NCI-H1694 treated with DMSO at 0.1 percent for 48 hours (cell line): ENCODE measurements at places on chromosomes 5 and 9.

- DNase-seq: no peak
These were observed 14.2 kb downstream of the EEIG1 start for GRCh38 chr9:127966416-127967150.

GRCh38 chr5:96755851-96756250 is 51.9 kb downstream of the ERAP1 start:
- DNase-seq: no peak

DNA sequence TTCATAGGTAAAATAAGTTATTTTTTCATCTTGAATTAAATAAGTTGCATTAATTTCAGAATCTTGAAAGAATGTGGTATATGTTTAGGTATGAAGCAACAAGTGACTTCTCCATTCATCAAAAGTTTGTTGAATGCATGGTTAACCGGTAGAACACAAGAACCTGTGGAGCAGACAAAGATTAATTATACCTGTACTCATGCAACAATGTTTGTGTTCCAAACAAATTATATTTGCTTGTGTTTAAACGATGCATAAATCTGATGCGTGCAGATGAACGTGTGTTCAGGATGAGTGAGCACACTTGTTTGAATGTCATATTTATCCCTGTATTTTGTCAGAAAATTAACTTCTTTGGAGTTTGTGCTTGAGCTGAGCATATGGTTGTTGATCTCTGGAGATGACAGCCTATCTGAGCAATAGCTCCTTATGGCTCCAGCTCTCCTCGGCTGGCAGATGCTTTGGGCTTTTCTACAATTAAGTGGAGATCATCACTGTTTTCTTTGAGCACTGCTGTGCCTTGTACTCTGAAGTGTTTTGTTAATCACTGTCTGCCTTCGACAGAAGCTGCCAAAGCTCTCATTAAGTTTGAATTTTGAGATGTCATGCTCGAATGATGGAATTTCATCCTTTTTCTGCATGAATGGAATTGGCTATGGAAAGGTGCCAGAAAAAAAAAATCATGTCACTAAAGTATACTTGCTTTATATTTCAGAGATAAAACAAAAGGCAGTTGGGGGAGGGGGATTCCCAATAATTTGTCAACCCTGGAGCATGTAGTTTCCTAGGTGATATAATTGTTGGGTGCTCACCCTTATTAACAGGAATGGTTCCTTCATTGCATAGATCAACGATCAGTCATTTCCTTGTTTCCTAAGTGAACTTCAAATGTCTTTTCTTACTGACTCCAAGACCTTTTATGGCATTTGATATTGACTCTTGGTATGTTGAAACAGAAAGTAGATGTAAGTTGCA is 502.5 kb upstream of the ARRDC3 start:
- DNase-seq: peak; percentile 79

DNA sequence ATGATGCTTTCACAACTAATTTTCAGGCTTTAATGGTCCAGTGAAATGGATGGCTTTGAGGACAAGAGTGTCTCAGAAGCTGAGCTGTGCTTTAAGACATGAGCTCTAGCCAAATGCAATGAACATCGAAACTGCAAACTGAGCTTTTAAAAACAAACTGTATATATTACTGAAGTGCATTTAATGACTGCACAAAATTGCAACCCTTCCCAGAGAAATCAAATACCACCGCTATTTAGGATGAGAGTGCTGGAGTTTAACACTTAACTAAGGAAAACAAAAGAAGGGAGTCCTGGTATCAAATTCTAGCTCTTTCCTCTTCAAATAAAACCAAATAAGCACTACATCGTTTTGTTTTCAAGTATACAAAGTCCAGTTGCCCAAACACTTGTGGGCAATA is 163.9 kb downstream of the SLF1 start:
- DNase-seq: no peak

DNA sequence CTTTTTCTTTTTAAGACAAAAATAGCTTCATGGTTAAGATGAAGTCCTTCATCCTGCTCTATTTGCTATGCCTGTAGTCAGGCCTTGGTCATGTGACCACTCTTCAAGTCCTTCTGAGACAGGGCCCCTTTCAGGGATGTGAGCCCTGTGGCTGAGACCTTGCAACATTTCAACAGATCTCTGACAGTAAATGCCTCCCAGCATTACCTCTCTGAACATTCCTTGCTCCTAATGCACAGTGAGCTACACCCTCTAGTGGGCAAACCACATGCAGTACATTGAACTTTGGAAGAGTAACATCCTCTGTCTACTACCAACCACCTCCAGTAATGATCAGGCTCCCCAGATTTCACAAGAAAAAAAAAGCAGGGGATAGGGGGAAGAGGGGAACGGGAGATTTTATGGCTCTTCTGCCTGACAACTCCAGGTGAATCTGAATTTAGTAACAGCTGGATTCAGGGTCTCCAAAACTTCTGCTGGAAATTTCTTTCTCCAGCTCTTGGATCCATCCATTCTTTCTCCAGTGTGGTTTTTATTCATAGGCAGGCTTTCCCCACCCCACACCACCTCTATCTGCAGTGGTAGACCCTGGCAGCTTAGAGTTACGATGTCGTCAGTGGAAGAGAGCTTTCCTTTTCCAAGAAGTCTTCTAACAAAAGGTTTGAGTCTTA is 8.9 kb upstream of the FBXO38 start:
- DNase-seq: peak; percentile 50

DNA sequence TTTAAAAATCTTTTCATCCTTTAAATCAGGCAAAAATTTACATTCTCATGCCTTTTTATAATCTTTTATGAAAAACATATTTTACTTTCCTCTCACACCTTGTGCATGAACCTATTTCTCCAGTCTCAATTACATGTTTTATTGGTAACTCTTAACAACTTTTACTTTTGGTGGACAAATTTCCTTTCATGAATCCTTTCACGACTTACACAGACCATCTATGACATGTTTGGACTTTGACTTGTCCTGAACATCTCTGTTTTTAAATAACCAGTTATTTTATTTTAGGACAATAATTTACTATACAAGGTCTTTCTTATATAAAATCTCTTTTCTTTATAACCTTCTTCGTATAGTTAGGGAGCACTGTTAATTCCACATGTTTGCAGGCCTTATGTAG is 26.5 kb upstream of the MTMR12 start:
- no peak for DNase-seq

GRCh38 chr5:55232271-55232984 is 980 bp downstream of the CCNO start:
- DNase-seq: no peak

DNA sequence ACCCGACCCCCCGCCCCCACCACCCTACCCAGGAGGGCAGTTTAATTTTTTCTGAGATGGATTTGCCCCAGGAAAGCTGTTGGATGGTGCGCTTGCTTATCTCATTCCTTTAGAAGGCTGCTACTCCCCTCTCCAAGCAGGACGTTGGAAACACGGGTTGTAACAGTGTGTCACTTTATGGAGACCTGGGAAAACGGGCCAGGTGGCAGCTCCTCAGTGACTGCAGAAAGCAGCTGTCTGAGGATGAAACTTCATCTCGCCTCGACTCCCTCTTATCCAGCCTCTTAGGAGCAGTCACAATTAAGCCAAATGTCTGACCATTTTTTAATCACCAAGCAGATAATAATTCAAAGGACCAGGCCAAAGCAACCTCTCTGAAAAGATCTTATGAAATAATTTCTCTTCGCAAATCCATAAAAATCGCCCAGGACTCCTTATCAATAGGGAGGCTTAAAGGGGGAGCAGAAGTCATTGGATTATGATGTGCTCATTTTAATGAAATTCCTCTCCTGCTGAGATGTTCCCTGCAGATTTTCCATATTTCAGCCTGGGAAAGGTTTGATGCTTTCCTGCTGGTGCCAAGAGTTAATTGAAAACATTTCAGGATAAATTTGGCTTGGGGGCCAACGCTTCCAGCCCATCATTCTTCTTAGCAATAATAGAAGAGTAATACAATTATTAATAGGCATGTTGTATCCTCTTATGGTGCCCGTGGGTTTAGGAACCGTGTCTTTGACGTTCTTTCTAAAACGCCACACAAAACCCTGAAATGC is 26.0 kb downstream of the GAS1 start:
- no peak for DNase-seq

DNA sequence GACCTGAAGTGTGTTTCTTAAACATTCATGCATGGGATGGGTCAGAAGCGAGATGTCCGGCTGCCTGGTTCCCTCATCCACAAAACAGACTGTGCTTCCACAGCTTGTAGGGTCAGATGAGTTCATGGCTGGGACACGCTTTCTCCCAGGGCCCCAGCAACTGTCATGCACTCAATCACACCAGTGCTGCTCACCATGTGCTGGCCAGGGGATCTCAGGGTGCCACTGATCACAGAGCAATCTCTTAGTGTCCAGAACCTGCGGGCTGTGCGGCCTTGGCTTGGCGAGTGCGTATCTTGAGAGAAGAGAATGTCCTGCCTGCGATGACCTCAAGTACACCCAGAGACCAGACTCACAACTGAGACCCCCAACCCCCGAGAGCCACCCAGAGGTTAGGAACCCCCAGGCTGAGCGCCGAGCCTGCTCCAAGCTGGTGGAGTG is 26.0 kb upstream of the FCN2 start:
- no peak for DNase-seq

- no peak for DNase-seq
These were observed 5.1 kb downstream of the TMEM245 start for GRCh38 chr9:109114670-109115069.

GRCh38 chr9:89771205-89771604 is 166.4 kb downstream of the GADD45G start:
- DNase-seq: no peak

- DNase-seq: peak; percentile 47
These were observed at the start of gene FBXO10 for GRCh38 chr9:37575921-37576721. Gene FBXO10, minus strand, starts transcription at chr9:37576380. Its CDS starts 34,612 bp downstream, at chr9:37541768.

DNA sequence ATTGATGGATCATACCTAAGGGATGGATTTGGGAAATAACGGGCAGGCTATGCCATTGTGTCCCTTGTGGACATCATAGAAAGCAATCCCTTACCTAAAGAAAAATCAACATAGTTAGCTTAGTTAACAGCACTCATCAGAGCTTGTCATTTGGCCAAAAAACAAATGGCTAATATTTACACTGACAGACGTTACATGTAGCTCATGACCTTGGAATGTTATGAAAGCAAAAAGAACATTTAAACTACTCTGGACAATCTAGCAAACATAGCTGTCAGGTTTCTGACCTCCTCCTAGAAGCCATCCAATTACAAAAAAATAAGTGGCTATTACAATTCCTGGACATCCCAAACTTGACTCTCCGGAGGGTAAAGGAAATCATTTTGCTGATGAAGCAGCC is 23.8 kb downstream of the TMEM232 start:
- DNase-seq: no peak

GRCh38 chr9:81686614-81687520 is 2.5 kb downstream of the TLE1 start:
- peak; percentile 60 for DNase-seq
